ENCODE measurements at places on chromosomes 12 and 14. TPM values are rescaled to one million over a fixed set of nuclear protein-coding genes. Genes with fewer than 3 reads are reported as not detected.
A peak's percentile ranks its signal among the peaks of the same experiment; 100 is the strongest.

The CDCA4 gene
- total RNA-seq = 5.9 TPM

DNA sequence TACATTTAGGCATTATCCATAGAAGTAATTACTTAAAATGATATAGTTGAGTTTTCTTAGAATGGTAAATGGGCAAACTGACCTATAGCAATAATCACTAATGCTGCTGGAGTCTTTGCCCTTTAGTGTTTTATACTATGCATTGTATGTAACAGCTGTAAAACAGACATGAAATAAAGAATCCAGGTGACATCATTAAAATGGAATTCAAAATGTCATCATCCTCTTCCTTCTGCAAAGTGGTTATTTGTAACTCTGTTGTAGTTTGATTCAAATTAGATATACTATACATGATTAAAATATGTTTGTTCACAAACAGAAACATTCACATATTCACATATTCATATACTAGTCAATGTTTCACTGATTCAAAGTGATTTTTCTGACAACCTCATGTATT is 598.8 kb downstream of the SLC16A7 start:
- no peaks in the 10 kb centered on the region for H3K27me3 ChIP-seq
- no peaks in the 10 kb centered on the region for H3K4me1 ChIP-seq
- H3K36me3 ChIP-seq = no peaks in the 10 kb centered on the region
- no peak overlapping the region for H3K27ac ChIP-seq

GRCh38 chr14:65103150-65103760 is 938 bp upstream of the MAX start:
- H3K4me3 ChIP-seq = peak overlapping the region; percentile 51
- no peak for DNase-seq
- H3K27me3 ChIP-seq = no peaks in the 10 kb centered on the region
- H3K4me1 ChIP-seq = no peaks in the 10 kb centered on the region
- H3K27ac ChIP-seq = no peak overlapping the region

DNA sequence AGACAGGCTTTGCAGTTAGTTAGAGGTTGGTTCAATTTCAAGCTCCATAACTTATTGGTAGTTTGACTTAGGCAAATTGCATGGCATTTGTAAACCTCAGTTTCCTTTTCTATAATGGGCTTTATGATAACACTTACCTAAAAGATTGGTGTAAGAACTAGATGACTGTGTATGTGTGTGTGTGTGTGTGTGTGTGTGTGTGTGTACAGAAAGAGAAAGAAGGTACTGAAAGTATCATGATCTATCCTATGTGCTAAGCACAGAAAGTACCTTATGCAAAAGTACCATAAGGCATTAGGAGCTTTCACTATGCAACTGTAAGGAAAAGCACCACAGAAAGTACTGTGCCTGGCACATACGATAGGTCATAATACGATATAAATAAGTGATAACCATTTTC is 304.3 kb upstream of the KITLG start:
- H3K4me1 ChIP-seq = no peaks in the 10 kb centered on the region
- H3K4me3 ChIP-seq = no peak overlapping the region
- H3K27me3 ChIP-seq = no peaks in the 10 kb centered on the region
- DNase-seq = no peak
- no peak overlapping the region for H3K27ac ChIP-seq
- H3K36me3 ChIP-seq = no peaks in the 10 kb centered on the region

The RASSF3 gene
- total RNA-seq = 418 TPM

GRCh38 chr14:57974896-57975295 is 109.0 kb upstream of the SLC35F4 start:
- DNase-seq = no peak
- no peak overlapping the region for H3K27ac ChIP-seq
- no peak overlapping the region for H3K4me3 ChIP-seq
- H3K27me3 ChIP-seq = no peaks in the 10 kb centered on the region
- no peaks in the 10 kb centered on the region for H3K36me3 ChIP-seq

The SBNO1 gene
- 25.6 TPM for total RNA-seq

The CCDC177 gene
- not detected for total RNA-seq

The PPP2R5E gene
- total RNA-seq = 42.1 TPM

The OASL gene
- 0.96 TPM for total RNA-seq

The SYCP3 gene
- 0.65 TPM for total RNA-seq

DNA sequence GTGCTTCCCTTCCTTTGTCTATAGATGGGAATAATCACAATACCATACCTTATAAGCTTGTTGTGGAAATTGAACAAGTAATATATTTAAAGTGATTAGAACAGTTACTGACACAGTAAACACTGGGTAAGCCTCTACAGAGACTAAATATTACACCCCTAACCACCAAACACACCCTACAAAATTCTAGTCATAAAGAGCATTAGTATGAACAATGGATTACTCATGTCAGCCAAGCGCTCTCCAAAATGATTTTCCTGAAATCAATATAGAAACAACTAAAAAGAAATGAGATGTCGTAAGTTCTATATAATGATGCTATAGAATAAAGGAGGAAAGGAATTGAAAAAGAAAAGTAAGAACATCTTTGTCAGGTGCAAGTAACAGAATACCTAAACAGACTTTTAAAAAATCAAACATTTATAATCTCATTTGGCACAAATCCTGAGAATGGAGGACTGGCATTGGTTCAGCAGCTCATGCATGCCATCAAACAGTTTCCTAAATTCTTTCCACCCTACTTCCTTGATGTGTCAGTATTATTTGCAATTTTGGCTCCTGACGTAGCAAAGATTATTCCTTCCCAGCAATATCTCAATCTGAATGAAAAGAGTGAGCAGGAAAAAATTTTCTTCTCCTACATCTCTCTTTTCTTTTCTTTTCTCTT is 118.0 kb downstream of the SINHCAF start:
- DNase-seq = no peak
- H3K27me3 ChIP-seq = no peaks in the 10 kb centered on the region
- H3K36me3 ChIP-seq = no peaks in the 10 kb centered on the region
- no peak overlapping the region for H3K27ac ChIP-seq
- no peak overlapping the region for H3K4me3 ChIP-seq

The TAS2R20 gene
- 4.3 TPM for total RNA-seq

DNA sequence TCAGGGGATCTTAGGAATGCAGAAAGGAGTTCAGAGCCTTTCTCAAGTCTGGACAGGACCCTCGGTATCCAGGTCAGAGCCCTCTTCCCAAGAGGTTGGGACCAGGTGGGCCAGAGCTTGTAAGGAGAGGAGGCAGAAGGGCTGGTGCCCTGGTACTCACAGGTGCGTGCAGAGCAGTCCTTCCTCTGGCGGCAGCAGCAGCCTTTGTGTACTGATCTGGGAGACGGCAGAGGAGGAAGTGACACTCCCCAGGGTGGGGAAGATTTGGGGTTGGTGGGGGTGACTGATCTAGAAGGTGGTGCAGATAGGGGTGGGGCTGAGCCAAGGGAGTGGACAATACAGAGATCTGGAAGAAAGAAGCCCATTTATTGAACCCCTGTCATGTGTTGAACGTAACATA is at the start of gene ITGB7:
ITGB7 (minus strand) TSS at position 210 of the 400 bp plus-strand sequence. CDS start 6,808 bp downstream, outside the sequence.
- peak; percentile 49 for DNase-seq
- no peaks in the 10 kb centered on the region for H3K36me3 ChIP-seq
- no peak within 1 kb of the TSS for H3K4me3 ChIP-seq
- H3K27me3 ChIP-seq = no peaks in the 10 kb centered on the region
- no peak within 1 kb of the TSS for H3K27ac ChIP-seq

- DNase-seq = no peak
- H3K27ac ChIP-seq = no peak overlapping the region
- no peak overlapping the region for H3K4me3 ChIP-seq
- no peaks in the 10 kb centered on the region for H3K36me3 ChIP-seq
- H3K4me1 ChIP-seq = no peaks in the 10 kb centered on the region
Observed at GRCh38 chr14:20486684-20487395, 17.6 kb downstream of the PNP start.

The SLC5A8 gene
- total RNA-seq = not detected

- no peaks in the 10 kb centered on the region for H3K4me1 ChIP-seq
- H3K27ac ChIP-seq = no peak overlapping the region
- no peak overlapping the region for H3K4me3 ChIP-seq
- no peak for DNase-seq
Observed at GRCh38 chr14:105376521-105377440, 21.6 kb upstream of the TEX22 start.

Data from aorta (tissue), 5 donors.